IMR-90 (cell line): ENCODE measurements at places on chromosomes 1 and 21. TPM values are rescaled to one million over a fixed set of nuclear protein-coding genes. Genes with fewer than 3 reads are reported as not detected.

DNA sequence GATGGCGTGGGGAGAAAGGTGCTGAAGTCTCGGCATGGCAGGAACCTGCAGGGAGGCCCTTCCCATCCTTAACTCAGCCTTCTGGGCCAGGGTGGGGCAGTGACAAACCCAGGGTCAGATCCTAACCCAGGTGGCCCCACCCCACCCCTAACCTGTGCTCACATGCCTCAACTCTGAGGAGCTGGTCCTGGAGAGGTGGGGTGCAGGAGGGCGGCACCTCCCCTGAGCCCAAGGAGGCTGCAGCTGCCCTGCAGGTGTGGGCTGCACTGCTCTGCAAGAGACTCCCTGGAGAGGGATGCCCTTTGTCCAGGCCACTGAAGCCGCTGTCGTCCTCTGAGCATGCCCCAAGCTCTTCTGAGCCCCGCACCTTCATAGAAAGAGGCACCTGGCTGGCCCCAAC is 15.2 kb upstream of the ADAMTSL4 start:
- H3K27me3 ChIP-seq = no peaks in the 10 kb centered on the region
- no peak for DNase-seq
- no peak overlapping the region for H3K4me3 ChIP-seq
- no peak overlapping the region for H3K27ac ChIP-seq
- peaks cover 33% of the 10 kb centered on the region for H3K4me1 ChIP-seq

DNA sequence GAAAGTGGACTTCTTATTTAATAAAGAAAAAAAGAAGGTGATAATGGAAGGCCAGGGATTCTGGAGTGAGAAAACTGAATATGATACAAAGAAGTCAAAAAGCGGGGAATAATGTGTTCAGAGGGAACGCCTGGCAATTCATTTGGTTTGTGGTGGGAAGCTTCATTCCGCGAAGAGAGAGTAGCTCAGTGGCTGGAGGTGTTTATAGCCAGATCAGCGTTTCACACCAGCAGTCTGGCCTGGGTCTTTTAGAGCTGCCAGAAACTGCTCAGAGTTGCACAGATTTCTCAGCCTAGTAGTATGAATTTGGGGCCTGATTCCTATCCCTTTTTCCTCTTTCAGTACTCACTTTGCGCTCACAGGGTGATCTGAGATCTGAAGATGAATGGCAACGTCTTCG is 67.8 kb upstream of the IPO9 start:
- H3K36me3 ChIP-seq = no peaks in the 10 kb centered on the region
- DNase-seq = no peak
- H3K4me3 ChIP-seq = no peak overlapping the region
- peaks cover 27% of the 10 kb centered on the region for H3K4me1 ChIP-seq
- H3K27me3 ChIP-seq = no peaks in the 10 kb centered on the region

The GJC2 gene
- 1.1 and 1.4 TPM in 2 replicates for total RNA-seq

The HSPA6 gene
- total RNA-seq = 0.54 and 0.56 TPM in 2 replicates

The C1orf87 gene
- not detected in 2 replicates for total RNA-seq

The PTGER3 gene
- under 0.01 TPM in 1 of 2 replicates, not detected in the other for total RNA-seq

DNA sequence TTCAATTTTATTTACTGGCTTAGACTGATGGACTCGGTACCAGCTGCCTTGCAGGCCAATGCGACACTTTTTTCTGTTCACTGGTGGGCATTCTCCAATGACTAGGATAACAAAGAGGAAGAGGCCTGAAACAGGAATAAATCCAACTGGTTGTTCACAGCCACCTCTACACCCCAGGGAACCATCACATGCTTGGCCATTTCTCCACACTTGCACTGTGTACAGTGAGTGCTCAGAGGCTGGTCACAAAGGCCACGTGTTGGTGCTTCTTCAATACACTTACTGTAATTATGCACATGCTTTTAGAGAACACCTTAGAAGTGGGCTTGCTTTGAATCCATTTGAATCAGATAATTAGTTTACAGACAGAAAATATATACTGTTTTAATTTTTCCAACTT is 113.4 kb downstream of the FAM78B start:
- H3K4me1 ChIP-seq = no peaks in the 10 kb centered on the region
- H3K36me3 ChIP-seq = no peaks in the 10 kb centered on the region
- H3K4me3 ChIP-seq = no peak overlapping the region
- no peaks in the 10 kb centered on the region for H3K27me3 ChIP-seq
- no peak overlapping the region for H3K27ac ChIP-seq

The AKNAD1 gene
- 0.18 and 0.28 TPM in 2 replicates for total RNA-seq

The S100A3 gene
- total RNA-seq = 1.4 and 2.9 TPM in 2 replicates

DNA sequence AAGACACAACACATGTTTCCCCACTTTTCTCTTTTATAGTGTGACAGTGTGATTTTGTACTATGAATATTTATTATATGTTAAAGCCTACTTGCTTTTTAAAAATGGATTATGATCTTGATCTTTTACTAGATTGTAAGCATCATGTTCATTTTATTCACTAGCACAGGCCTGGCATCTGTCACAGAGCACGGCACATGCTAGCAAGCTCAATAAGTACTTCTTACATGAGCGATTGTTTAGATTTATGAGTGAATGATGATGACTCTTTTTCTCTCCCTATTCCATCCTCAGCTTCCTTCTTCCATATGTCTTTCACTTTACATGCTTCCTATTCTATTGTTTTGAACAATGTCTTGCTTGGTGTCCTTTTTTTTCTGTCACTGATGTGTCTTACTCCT is 1454.1 kb downstream of the MRPL39 start:
- no peak overlapping the region for H3K27ac ChIP-seq
- no peaks in the 10 kb centered on the region for H3K27me3 ChIP-seq
- no peak for DNase-seq
- H3K4me1 ChIP-seq = no peaks in the 10 kb centered on the region
- no peak overlapping the region for H3K4me3 ChIP-seq

DNA sequence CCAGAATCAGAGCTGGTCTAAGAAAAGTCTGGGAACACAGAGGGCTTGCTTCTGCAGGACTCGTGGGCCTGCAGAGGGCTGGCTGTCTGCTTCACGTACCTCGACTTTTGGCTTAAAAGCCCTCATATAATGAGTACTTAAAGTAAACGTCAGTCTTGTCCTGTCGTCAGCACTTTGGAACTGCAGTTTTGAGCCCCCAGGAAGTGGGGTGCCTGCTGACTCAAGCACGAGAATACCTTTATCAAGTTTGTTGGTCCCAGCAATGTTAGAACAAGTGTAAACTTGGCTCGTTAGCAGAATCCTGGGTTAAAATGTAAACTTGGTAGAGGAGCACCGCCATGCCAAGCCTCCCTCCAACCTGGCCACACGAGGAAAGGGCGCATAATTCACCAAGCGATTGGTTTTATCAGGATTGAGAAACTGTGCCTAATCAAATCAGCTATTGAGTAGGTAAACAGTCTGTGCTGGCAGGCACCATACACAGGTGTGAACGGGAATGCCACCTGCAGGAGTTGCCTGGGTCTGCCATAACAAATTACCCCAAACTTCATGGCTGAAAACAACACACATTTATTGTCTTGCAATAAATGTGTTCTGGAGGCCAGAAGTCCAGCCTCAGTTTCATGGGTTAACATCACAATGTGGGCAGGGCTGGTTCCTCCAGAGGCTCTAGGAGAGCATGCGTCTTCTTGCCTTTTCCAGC is 45.0 kb upstream of the FHAD1 start:
- no peaks in the 10 kb centered on the region for H3K27me3 ChIP-seq
- H3K4me3 ChIP-seq = no peak overlapping the region
- no peak overlapping the region for H3K27ac ChIP-seq
- peaks cover 25% of the 10 kb centered on the region for H3K4me1 ChIP-seq

The REN gene
- 0.28 and 0.54 TPM in 2 replicates for total RNA-seq

The BRDT gene
- not detected in 2 replicates for total RNA-seq

GRCh38 chr1:156477526-156478249 is 22.9 kb downstream of the MEF2D start:
- H3K36me3 ChIP-seq = peaks cover 86% of the 10 kb centered on the region
- H3K27me3 ChIP-seq = no peaks in the 10 kb centered on the region
- peaks cover 28% of the 10 kb centered on the region for H3K4me1 ChIP-seq
- no peak overlapping the region for H3K4me3 ChIP-seq
- H3K27ac ChIP-seq = peak overlapping the region; percentile 52
- DNase-seq = no peak

The PLA2G4A gene
- 3.8 and 4.4 TPM in 2 replicates for total RNA-seq

The FAM229A gene
- total RNA-seq = 0.28 and 0.36 TPM in 2 replicates

The NCMAP gene
- total RNA-seq = not detected in 2 replicates

The OR2L8 gene
- not detected in 2 replicates for total RNA-seq

DNA sequence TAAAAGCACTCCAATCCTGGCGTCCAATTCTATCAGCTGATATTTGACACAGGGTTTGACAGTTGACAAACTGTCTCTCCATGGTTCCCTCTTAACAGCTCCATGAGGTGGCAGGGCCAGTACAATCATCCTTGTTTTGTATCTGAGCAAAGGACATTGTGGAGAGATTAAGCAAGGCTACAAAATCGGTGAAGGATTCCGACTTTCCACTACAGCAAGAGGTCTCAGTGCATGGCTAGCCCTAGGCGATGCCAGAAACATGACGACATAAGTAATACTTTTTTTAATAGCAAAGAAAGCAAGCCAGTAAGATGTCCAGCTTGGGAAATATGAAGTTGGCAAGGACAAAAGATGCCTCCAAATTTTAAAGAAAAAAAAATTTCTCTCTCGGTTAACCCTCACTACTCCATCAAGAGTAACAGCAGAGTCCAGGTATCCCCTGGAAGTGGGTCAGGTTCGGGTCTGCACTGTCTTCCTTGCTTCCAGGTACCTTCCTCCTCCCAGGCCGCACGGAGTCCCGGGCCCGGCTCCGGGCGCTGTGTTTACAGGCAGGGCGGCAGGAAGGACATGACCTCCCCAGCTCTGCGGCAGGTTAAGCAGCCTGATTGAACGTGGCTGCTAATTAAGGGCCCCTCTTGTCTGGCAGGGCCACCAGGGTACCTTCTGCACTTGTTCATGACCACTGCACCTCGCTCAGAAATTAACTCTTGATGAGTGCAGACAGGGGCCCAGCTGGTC is 106.1 kb downstream of the SIM2 start:
- peaks cover 6% of the 10 kb centered on the region; the same call in 1 of the 2 replicates for H3K4me1 ChIP-seq
- H3K4me3 ChIP-seq = no peak overlapping the region

DNA sequence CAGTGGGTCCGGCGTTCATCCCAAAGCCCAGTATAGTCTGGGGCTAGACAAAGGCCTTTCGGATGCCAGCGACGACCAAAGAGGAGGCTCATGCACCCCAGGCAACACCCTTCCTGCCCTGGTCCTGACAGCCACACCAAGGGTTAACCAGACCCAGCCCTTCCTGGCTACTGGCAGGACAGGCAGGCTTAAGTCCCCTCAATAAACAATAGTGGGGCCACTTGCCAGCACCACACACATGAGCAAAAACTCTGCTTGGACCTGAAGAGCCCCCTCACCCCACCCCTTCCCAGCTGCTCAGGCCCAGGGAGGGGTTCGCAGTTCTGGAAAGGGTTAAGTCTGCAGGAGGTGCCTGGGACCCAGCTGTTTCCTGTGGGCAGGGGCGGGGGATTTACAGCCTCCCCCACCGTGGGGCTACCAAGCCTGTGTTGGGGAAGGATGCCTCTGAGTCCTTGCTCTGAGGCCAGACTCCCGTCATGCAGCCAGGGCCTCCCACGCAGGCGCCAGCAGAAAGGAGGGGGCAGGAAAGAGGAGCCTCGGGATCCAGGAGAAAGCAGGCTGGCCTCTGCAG is 18.2 kb downstream of the PHLDA3 start:
- no peak overlapping the region for H3K4me3 ChIP-seq
- no peaks in the 10 kb centered on the region for H3K36me3 ChIP-seq
- peaks cover 20% of the 10 kb centered on the region for H3K4me1 ChIP-seq
- H3K27me3 ChIP-seq = no peaks in the 10 kb centered on the region
- DNase-seq = peak; percentile 89

DNA sequence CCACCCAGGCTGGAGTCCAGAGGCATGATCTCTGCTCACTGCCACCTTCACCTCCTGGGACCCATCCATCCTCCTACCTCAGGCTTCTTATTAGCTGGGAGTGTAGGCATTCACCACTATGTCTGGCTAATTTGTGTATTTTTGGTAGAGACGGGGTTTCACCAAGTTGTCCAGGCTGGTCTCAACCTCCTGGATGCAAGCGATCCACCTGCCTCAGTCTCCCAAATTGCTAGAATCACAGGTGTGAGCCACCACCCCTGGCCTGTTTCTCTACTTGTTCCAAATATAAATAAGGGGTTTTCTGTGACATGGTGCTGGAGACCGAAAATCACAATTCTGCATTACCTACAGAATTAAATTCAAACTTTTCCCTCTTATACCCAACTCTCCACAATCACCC is 36.6 kb upstream of the HSD3B1 start:
- DNase-seq = no peak
- no peaks in the 10 kb centered on the region for H3K4me1 ChIP-seq
- H3K27me3 ChIP-seq = no peaks in the 10 kb centered on the region
- H3K27ac ChIP-seq = no peak overlapping the region

GRCh38 chr1:43766086-43766784 is 58.9 kb downstream of the ST3GAL3 start:
- peaks cover 7% of the 10 kb centered on the region for H3K4me1 ChIP-seq
- no peak overlapping the region for H3K27ac ChIP-seq
- H3K4me3 ChIP-seq = no peak overlapping the region
- H3K27me3 ChIP-seq = no peaks in the 10 kb centered on the region
- H3K36me3 ChIP-seq = no peaks in the 10 kb centered on the region
- DNase-seq = no peak

- no peak overlapping the region for H3K4me3 ChIP-seq
- H3K27me3 ChIP-seq = no peaks in the 10 kb centered on the region
Observed at GRCh38 chr1:143574891-143575520, 396.8 kb downstream of the FAM72C start.

DNA sequence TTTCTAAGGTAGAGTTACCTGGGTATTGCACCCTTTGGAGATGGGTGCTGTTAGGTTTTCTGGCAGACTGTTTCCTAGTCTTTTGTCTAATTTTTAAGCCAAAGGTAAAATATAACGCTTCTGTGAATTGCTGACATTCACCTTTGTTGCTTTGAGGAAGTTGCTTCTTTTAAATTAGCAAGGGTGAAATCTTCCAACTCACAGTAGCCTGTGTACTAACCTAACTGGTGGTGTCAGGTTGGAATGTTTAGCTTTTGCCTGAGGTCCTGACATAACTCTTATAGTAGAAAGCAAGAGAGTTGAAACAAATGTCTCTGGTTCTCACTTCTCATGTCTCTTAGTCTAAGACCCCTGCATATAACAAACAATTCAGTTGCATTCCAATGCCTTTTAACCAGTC is 61.1 kb upstream of the LPGAT1 start:
- H3K36me3 ChIP-seq = no peaks in the 10 kb centered on the region
- no peak overlapping the region for H3K27ac ChIP-seq
- no peak overlapping the region for H3K4me3 ChIP-seq
- DNase-seq = no peak
